ENCODE measurements at places on chromosomes 7 and 10.

GRCh38 chr7:34762764-34763163 lies 104.7 kb downstream of the NPSR1 start:
- DNase-seq: peak; percentile 20

GRCh38 chr10:62054830-62055229 lies 153.3 kb downstream of the ARID5B start:
- DNase-seq: no peak

GRCh38 chr7:11847336-11847735 lies 15.3 kb upstream of the THSD7A start:
- no peak for DNase-seq

- no peak for DNase-seq
These were observed 40.0 kb downstream of the FIGNL1 start for GRCh38 chr7:50409856-50410745.

DNA sequence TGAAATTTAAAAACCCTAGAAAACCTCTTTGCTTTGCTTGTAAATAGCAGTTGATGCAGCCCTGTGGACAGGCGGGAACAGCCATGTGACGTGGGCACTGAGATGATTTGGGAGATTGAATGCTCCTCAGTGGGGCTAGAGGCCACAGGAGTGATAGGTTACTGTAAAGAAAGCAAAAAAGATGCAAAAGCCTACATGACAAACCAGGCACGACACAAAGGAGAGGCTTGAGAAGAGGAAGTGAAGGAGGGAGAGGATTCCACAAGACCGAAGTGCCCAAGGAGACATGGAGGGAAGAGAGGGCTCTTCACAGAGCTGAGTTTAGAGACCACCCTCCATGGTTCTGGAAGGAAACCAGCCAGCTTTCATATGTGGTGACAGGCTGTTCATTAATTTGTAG lies 25.7 kb downstream of the IKZF1 start:
- DNase-seq: no peak

DNA sequence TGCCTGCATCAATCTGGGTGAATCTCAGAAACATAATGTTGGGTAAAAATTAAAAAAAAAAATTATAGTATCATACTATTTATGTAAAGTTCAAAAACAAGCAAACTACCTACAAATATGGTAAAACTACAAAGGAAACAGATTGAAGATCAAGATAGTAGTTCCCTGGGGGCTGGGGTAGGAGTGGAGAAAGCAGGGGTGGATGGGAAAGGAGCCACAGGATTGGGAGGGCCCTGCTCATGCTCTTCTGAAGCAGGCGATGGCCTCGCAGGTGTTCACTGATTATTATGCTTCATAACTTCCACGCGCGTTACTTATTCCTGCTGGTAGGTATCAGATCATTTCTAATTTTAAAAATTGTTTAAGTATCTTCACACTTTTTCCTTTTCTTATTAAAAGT lies 96.0 kb upstream of the GATA3 start:
- no peak for DNase-seq

DNA sequence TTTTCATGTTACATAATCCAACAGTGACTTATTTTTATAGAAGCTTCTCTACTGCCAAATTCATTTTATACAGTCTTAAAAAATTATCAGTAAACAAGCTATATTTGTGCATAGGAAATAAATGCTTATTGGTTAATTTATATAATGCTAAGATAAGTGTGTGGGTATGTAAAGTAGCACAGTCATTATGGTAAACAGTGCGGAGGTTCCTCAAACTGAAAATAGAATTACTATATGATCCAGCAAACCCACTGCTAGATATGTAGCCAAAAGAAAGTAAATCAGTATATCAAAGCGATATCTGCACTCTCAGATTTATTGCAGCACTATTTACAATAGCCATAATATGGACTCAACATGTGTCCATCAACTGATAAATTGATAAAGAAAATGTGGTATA lies 71.1 kb downstream of the ATRNL1 start:
- no peak for DNase-seq

DNA sequence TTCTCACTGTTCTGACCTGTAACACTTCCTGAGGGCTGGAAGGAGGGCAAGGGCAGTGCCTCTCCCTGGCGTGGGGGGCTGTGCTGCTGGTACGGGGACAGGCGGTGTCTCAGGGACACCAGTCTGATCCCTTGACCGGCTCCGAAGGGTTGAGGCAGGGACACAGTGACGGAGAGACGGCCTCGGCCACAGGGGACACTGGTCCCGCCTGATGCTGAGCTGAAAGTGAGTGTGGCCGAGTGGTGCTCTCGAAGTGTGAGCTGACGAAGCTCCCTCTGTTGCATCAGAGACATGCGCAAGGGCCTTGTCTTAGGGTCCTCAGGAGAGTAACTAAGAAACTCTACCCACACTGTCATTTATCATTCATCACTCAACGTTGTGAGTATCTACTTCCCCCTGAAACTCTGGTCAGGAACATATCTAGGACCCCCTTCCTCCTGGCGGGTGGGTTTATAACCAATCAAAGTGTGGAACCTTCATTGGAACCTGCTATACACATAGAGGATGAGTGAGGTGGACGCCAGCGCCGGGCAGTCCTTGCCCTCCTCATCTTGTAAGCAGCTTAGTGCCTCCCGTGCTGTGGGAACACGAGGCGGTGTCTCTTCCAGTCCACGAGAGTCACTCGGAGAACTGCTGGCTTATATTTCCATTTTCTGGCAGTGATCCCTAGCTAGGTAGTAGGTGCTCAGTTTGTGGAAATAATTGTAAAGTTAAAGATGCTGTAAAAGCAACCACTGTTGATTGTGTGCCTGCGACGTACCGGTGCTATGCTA lies 283.1 kb downstream of the DNAJB6 start:
- DNase-seq: no peak

DNA sequence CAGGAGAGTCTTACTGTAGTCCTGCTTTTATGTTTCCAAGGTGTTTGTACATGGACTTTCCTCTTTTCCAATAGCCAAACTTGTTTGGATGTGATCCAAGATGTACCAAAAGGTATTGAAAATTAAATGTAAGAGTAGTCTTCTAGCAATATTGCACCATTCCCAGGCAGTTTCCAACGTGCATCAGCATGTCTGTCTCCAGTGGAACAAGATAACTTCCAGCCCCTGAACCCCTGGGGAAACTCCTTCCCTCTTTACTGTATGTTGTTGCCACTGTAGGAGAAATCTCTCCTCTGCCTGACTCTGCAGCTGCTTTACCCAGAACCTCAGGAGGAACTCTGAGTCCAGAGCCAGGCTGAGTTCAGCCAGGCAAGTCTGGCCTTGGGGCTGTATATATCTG lies 18.5 kb downstream of the ARMC10 start:
- DNase-seq: no peak

DNA sequence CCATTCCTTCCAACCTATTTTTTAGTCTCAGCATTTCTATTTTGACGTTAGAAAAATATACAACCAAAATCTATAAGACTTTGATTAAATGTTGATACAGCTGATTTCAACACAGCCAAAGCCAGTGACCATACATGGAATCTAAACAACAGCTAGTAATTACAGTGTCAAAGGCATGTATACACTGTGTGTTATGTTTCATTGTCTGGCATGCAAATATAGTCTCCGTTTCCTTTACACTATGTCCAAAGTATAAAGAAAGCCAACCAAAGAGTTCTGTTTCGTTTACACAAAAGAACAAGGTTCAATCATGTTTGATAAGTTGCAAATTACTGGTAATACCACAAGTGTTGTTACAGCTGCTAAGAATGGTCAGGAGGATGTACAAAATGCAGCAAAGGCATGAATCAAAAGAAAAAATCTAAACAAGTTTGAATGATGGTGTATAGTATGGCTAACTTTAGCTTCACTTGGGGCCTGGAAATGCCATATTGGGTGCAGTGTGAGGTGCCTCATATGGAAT lies 268.3 kb upstream of the FERD3L start:
- DNase-seq: no peak

DNA sequence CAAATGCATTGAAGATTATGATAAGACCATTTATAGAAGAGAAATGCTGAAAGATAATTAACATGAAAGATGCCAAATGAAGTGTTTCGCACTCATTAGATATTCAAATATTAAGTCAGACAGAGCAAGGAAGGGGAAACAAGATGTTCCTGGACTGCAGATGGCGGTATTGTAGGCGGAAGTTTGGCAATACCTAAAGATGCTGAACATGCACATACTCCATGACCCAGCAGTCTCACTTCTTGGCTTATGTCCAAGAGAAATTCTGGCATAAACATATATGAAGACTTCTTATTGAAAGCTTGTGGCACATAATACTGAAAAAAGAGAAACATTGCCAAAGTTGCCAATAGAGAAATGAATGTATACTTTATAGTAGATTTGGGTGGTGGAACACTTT lies 325.4 kb upstream of the SEMA3C start:
- no peak for DNase-seq

DNA sequence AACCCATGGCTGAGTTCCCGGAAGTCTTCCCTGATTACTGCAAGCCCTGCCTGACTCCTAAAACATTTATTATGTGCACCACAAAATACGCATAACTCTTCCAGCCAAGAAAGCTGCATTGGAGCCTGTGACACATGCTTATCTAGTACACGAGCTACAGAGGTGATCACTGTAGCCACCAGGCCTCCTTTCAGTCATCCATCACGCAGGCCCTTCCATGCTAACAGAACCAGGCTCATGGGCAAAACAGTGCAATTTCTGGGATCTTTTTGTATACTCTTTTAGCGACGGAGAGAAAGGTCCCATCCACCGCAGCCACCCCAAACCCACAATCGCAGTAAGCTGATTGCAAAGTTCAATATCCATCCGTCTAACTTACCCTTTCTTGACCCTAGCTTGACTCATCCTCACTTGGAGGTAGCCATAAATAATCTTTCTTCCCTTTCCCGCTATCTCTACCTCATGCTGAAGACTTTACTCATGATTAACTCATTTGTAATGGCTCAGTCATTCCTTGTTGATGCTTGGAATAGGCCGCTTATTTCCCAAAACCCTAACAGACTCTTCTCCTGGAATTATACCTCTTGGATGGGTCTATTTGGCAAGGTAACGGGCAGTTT lies 1203.5 kb downstream of the TYW1 start:
- DNase-seq: no peak

- no peak for DNase-seq
These were observed 64.9 kb downstream of the INSIG1 start for GRCh38 chr7:155362380-155363145.
